Amniotic stem cell (primary cell): ENCODE measurements at places on chromosomes 1 and 21.

DNA sequence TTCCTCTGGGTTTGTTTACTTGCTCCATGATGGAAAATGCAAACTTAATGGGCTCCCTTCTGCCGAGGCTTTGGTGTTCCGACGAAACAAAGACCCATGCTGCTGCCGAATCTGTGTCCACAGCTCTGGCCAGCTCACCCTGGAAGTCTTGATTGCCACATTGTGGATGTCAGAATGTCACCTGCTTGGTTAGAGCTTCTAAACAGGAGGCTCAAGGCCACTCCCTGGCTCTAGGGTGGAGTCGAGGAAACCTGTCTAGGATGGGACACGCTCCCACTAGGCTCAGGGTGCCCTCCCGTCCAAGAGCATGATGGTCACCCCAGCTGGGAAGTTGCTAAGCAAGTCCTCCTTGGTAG, 279.3 kb upstream of the VAMP3 start:
- DNase-seq: no peak

GRCh38 chr1:185157599-185158412, 839 bp downstream of the SWT1 start:
- no peak for DNase-seq

- DNase-seq: no peak
These were observed 71.0 kb downstream of the ST6GALNAC5 start for GRCh38 chr1:76938304-76938703.

- no peak for DNase-seq
These were observed 2.1 kb upstream of the CELF3 start for GRCh38 chr1:151718666-151719065.

GRCh38 chr21:40717028-40717427, 129.9 kb downstream of the DSCAM start:
- DNase-seq: no peak

DNA sequence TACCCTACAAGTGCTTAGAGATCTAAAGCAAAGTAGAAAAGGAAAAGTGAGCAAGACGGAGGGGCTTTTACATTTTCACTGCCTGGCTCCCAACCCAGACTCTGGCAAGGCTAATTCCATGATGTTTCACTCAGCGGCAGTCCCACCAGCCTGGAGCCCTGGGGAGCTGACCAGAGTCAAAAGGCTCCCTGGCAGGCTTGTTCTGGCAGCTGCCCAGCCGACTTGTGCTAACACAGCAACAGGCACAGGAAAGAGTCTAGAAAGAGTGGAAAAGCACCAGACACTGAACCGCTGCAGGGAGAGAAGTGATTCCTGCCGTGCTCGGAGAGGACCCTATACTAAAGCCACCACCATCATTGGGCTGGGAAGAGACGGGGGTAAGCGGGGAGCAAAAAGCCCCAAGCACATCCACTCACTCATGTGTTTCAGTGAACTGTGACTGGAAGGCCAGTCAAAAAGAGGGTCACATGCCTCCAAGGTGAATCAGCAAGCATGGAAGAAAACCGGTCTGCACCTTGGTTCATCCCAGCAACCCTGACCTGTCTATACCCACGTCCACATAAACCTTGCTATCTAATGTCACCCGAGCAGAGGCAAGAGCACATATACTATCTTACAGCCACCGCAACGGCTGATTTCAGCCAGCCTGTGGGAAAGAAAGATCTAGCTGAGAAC, 8.0 kb downstream of the SMIM12 start:
- no peak for DNase-seq

GRCh38 chr1:8397511-8397910, 79.6 kb downstream of the SLC45A1 start:
- no peak for DNase-seq

DNA sequence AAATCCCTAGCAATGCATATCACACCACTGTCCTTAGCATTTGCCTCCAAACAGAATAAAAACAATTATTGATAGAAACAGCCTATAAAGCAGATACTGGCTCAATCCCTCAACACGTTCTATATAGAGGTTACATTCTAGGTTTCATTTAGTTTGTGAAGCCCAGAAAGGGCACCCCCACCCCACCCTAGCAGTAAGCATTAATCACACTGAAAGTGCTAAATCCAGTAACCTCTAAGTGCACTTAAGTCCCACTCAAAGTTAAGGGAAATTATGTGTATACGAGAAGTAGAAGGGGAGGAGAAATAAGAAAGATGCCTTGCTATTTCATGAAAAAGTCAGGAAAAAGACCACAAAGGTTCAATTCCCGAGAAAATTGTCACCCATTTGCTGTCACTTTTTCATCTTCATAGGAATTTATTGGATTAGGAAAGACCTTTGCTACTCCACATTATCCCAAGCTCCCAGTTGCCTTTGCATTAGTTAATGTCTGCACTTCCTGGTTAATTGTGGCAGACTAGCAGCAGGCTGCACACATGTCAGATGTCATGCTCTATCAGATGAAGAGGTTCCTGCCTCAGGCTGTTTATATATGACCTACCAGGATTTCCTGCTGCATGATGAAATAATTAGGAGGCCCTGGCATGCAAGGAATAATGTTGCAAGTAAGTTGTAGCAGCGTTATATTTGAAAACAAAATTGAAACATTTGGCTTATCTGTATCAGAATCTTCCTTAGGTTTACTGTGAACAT, 54.5 kb upstream of the LHX8 start:
- no peak for DNase-seq

GRCh38 chr1:181746224-181746623, 262.9 kb downstream of the CACNA1E start:
- no peak for DNase-seq

DNA sequence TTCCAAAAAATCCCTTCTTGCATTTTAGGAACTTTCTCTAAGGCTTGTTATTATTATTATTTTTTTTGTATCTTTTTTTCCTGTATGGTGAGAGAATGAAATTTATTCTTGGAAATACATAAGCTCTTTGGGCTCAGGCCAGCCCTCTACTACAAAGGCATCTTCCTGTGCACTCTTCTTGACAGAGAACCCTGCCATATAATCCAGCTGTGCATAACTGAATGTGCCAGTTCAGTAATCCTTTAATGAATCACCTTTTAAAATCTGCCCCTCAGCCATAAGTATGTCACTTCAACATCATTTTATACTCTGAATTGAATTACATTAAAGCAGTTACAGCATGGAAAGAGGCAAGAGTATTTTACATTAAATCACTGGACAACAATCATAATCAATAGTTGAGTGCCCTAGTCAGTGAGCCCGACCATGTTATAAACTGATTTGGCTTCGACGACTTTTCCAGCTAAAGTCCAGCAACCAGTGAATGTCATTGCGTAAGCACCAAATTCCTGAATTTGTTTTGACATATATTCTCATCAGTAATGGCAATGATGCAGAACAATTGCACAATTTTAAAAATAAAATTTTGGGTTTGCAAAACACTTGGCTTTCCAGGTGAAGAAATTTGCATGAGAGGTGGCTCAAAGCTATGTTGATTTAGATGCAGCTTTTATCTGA, 59.2 kb upstream of the KCNK2 start:
- no peak for DNase-seq

GRCh38 chr1:178328728-178329127, 168.0 kb downstream of the CLEC20A start:
- DNase-seq: no peak

- no peak for DNase-seq
These were observed 8.1 kb upstream of the NCF2 start for GRCh38 chr1:183598386-183598785.

- DNase-seq: no peak
These were observed 67.0 kb downstream of the IVNS1ABP start for GRCh38 chr1:185250063-185250462.

DNA sequence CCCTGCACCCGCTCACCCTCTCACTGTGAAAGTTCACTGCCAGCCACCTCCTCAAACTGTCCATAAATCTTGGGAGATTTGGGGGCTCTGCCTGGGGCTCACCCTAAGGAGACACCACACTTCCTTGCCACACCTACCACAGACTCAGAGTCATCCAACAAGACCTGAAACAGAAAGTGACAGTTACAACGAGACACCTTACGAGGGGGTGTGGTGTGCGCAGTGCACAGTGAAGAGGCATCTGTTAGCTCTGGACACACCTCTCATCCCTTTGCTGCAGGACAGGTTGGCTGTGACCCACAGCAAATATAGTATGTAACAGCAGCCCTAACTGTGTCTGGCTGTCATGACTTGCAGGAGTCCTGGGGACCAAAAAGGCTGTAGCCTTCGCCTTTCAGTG, 190.2 kb downstream of the NR5A2 start:
- no peak for DNase-seq
